ENCODE measurements at places on chromosomes 16 and 17.
A peak's percentile ranks its signal among the peaks of the same experiment; 100 is the strongest.

GRCh38 chr17:1060991-1061390, 64.1 kb downstream of the TIMM22 start:
- DNase-seq: no peak

- DNase-seq: no peak
Measured at GRCh38 chr17:34163646-34164045, 91.4 kb upstream of the CCL2 start.

DNA sequence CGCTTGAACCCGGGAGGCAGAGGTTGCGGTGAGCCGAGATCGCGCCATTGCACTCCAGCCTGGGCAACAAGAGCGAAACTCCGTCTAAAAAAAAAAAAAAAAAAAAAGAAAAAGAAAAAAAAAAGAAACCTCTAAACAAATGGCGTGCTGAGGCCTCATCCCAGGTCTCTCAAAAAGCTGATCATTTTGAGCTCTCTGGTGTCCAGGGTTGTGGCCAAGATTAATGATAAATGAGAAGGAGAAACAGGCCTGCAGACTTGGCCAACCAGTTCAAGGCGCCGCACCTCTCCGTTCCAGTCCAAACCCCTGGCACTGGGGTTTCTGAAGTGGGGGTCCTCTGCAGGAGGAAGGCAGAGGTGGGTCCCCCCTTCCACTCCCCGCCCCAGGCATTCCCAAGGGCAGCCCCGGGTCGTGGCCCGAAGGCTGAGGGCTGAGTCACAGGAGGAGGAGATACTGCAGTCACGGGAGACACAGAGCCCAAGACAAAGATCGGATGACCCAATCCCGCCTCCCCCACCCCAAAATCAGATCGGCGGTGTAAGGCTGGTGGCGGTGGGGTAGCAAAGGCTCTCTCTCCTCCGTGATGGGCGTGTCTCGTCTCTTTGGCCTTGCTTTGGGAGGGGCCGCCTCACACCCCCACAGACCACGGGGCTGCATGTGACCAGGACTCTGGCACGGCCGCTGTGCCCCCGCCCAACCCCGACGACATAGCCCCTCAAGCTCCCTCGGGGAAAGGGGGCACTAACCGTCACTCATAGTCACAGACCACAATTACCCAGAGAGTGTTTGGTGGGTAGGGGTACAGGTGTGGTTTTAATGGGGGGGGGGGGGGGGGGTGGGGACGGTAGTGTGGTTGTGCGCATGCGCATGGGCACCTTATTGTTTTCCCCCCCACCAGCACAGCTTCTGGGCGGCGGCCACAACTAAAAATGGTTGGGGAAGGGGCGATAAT, 1.1 kb downstream of the VAT1 start:
- no peak for DNase-seq

DNA sequence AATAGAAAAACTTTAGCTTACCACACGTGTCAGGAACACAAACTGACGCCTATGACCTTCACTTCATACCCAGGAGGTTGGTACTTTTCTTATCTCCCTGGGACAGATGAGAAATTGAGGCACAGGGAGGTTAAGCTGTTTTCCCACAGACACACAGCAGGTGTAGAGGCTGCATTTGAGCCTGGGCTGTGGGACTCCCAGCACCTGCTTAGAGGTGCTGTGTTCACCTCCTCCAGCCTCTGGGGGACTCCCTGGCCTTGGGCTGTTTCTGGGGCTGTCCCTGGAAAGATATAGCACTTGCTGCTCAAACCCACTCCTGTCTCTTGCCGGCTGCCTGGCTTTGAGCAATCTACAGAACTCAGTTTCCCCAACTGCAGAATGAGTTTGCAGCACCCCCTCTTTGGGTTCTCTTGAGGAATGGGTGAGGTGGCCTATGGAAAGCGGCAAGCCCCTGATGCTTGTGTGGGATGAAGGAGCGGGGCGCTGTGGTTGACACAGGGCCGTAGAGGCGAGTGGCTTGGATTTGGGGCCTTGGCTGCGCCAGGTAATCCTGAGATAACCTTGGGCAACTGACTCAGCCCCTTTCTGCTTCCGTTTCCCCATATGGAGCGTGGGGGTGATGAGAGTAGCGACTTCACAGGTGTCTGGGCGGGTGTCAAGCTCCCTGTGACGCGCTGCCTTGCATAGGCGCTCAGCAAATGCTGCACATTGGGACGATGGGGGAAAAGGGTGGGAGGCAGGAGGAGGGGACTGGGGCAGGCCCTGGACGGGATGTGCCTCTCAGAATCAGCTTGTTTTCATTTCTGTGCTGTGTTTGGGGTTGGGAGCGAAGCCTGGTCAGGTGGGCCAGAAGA, 104.5 kb upstream of the CIBAR2 start:
- no peak for DNase-seq

GRCh38 chr16:3732171-3732570, 14.8 kb upstream of the TRAP1 start:
- DNase-seq: no peak

DNA sequence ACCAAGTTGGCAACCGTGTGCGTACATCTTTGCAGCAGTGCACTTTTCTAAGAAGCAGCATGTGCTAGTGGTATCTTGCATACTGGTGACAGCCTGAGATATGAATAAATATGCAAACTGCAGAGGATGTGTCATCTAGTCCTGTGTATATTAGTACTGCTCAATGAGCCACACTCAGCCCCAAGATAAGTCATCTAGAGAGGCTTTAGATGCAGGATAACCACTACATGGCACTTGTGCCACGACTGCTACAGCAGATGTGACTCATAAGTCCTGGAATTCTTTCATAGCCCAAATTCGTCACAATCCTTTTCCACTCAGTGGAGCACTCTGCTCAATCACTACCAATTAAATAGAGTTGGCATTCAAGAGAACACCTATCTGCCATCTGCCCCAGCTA, 171.5 kb downstream of the AXIN2 start:
- no peak for DNase-seq

GRCh38 chr17:82938873-82939620, 99.2 kb upstream of the ZNF750 start:
- DNase-seq: no peak

- DNase-seq: no peak
Measured at GRCh38 chr17:298791-299450, 53.7 kb downstream of the RPH3AL start.

GRCh38 chr17:77217566-77217965, 76.8 kb downstream of the SEC14L1 start:
- no peak for DNase-seq

- no peak for DNase-seq
Measured at GRCh38 chr16:77143364-77143763, 47.6 kb upstream of the MON1B start.

- peak; percentile 22 for DNase-seq
Measured at GRCh38 chr16:67447508-67448076, 16.7 kb downstream of the HSD11B2 start.

- DNase-seq: no peak
Measured at GRCh38 chr17:66799849-66800537, 34.9 kb upstream of the CACNG5 start.

GRCh38 chr16:47284999-47285398, 141.3 kb upstream of the NETO2 start:
- DNase-seq: no peak

DNA sequence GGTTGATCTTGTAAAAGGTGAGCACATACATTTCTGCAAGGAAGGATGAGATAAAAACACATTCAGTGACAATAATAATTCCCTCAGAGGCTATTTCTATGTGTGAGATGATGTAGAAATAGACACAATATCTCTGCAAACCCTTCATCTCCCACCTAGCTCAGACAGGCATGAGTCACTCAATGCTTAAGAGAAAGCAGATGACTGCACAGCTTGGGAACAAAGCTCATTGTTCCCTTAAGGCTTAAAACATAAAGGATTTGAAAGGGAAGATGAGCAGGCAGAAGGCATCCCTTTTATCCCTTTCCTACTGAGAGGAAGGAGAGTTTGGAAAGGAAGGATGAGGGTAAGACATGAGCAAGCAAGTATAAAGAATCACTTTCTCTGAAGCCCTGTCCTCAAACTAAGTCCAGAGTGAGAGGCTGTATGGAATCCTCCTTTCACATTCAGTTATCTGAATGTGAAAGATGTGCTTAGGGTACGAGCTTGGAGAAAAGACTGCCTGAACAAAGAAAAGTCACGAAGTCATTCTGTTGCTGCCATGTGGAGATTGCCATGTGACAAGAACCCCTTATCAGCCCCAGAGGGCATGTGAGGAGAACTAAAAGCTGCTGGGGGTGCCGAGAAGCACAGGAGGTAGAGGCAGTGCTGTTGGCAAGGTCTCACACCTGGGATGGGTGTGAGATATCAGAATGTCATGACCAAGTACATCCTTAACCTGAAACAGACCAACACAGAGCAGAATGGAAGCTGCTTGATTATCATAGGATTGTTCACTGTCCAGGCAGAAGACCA, 58.2 kb downstream of the CNTNAP4 start:
- no peak for DNase-seq

DNA sequence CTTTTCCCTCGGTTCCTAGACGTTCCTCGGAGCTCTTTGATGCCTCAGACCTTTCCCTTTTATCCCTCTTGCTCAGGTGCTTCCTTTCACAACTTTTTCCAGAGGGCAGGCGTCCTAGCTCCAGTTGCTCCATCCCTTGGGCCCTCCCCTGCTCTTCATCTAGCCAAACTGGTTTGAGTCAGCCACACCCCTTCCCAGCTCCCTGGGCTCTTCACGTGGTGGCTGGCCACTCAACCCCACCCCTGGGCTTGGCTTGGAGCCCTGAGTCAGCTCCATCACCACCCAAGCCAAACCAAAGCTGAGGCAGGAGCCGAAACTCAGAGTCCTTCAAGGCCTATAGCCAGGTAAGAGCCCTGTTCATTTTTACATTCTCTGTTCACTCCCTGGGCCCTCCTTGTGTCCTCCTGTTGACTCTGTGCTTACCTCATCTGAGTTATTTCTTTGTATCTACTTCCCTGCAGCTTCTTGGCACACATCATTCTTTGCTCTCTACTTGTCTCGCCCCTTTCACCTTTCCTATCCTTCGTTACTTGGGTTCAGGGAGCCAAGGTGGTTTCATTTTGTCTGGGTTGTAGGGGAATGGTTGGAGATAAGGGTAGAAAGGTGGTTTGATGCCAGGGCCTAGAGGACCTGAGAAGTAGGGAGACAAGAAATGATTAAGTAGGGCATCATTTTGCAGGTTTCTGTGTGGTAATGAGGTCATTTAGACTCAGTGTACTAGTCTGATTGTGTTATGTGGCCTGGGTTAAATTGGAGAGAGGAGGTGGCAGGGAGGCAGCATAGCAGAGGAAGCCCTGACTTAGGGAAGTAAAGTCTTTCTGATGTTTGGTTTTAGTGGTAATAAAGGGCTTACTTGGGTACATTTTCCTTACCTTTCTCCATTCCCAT, 7.6 kb upstream of the PHKG2 start:
- DNase-seq: no peak

DNA sequence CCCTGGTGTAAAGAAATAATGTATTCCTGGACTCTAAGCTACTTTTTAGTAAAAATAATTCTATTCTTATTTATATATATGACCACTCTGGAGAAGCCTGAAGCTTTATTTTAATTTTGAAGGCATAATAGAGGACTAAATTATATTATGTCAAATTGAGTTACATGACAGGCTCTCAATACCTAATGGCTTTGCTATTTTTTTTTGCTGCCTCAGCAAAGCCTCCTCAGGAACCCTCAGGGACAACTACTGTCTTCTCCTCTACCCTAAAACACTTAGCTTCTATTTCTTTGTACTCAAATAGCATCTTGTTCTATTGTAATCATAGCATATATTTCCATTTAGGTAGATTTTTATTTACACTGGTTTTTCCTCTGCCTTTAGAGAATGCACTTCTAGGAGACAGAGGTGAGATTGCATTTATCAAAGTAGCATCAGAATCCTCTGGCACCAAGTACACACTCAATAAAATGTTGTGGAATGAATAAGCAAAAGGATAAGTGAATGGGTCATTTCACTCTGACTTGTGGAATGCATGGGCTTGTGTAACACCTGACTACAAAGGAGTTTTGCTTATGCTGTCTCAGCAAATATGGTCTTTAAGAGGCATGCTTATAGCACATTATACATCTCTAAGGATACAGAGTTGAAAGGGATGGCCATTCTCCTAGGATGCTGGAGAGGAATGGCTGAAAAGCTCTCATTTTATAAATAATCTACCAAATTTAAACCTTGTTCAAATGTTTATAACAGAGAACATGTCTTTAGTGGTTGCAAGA, 605.2 kb downstream of the KCNJ2 start:
- DNase-seq: no peak
